ENCODE measurements at places on chromosomes 4 and X.

DNA sequence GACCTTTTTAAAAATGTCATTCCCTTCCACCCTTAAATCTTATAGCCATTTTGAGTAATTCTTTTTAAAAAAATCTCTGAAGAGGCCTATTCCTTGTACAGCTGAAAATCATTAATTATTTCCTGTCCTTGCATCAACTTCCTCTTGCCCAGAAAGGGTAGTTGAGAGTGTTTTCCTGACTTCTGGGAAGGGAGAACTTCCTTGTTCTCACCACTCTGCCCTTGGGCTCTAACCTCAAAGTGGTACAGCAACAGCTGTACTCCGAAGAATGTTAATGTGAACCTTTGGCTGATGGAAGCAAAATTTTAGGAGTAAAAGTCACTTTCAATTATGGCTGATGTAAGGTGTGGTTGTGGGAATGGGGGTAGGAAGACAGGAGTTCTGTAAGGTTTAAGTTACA, 15.1 kb upstream of the FABP2 start:
- DNase-seq, result no peak

- no peak for DNase-seq
These were observed 6.6 kb downstream of the TIMM17B start for GRCh38 chrX:48890934-48891401.

- no peak for DNase-seq
These were observed 66.5 kb downstream of the DMP1 start for GRCh38 chr4:87716371-87717265.

- no peak for DNase-seq
These were observed 13.6 kb upstream of the NAT8L start for GRCh38 chr4:2045518-2045951.

GRCh38 chr4:24576276-24576675, 8.1 kb downstream of the DHX15 start:
- no peak for DNase-seq

- no peak for DNase-seq
These were observed 65.8 kb downstream of the SUPT20HL2 start for GRCh38 chrX:24248042-24248441.

DNA sequence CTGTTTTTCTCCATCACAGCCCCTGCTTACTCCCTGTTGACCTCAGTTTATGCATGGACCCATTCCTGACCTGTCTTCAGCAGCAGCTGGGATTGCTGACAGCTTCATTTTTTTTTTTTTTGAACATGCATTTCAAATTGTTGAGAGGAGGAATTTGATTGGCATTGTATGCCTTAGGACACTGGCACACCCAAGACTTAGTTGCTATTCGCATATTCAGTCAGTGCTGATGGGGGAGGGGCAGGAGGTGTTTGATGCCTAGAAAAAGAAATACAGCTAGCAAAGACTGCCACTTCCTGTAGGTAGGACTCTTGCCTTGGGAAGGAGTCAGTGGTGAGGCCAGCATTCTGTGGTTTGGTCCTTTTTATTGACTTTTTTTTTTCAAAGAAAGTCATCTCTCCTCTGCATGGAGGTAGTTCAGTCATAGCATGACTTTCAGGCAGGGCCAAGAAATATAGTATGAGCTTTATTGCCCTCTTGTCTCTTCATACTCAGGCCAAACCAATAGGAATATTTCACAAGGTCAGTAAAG, 33.6 kb upstream of the XK start:
- DNase-seq, result no peak

DNA sequence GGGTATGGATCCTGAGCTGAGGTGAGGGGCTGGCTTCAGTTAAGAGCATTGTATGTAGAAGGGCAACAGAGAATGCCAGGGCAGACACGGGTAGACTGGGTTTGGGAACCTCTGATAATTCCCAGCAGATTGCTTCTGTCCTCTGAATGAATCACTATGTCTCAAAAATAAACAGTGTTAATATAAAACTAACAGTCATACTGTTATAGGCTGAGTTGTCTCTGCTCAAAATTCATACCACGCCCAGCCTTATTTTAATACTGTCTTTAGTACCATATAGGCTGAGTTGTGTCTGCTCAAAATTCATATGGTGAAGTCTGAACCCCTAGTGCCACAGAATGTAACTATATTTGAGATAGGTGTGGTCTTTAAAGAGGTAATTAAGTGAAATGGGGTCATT, 10.0 kb downstream of the XAGE2 start:
- DNase-seq, result no peak

- DNase-seq, result no peak
These were observed 25.8 kb downstream of the OTUD4 start for GRCh38 chr4:145154573-145154972.

DNA sequence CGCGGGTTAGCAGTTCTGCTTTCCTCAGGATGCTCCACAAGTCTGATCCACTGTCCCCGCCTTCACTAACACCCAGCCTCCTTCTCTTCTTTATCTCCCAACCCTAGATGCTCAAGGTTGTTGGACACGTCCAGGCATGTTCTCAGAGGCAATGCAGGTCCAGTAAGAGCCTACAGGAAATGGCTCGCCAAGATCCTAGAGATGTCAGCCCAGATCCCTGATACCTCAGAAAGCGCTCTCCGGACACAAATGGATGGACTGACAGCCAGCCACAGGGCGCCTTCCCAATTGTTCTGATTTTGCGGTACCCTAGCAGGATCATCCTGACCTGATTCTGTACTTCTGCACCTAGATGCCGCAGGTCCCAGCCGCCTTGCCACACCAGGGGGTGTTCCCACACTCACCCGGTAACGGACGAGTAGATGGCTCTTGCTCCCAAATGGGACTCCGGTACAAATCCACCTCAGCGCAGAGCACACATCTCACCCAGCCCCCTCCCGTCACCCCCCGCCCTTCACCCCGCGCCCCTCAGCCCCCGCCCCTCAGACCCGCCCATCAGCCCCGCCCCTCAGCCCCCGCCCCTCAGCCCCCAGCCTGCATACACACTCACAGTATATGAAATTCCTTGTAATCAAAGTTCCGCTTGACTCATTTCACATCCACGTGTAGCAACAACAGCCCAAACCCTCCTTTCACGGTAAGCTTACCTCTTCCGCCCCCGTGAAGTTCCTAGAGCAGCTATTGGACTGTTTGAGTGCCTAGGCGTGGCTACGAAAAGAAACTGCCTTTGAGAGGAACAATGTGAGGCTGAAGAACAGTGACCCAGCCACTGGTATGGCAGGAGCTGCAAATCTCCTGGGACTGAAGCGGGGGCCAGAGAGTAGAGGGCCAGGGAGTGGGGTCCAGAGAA, at the start of gene EDA2R:
TSS of gene EDA2R (minus strand) at position 488 of the 910 bp plus-strand sequence. CDS start 23,058 bp downstream, outside the sequence.
- DNase-seq, result no peak

- no peak for DNase-seq
These were observed 21.3 kb downstream of the GPKOW start for GRCh38 chrX:49102190-49102589.

DNA sequence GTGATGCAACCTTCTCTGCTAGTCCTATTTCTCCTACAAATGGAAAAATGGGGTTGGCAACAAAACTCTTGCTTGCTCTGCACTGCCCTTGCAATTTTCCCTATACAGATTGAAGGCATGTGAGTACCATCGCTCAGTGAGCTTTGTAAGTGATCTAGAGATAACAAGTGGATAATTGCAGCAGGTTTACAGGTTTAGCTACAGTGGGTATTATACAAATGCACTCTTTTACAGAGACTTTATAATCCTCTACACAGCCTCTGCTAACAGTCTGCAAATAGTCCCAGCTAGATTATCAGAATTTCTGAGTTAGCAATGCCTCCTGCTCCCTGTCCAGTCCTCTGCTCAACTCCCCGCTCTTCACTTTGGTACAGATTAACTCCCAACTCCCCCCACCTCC, 11.1 kb downstream of the LEF1 start:
- no peak for DNase-seq

- no peak for DNase-seq
These were observed 10.1 kb downstream of the SH3D19 start for GRCh38 chr4:151315212-151315886.

DNA sequence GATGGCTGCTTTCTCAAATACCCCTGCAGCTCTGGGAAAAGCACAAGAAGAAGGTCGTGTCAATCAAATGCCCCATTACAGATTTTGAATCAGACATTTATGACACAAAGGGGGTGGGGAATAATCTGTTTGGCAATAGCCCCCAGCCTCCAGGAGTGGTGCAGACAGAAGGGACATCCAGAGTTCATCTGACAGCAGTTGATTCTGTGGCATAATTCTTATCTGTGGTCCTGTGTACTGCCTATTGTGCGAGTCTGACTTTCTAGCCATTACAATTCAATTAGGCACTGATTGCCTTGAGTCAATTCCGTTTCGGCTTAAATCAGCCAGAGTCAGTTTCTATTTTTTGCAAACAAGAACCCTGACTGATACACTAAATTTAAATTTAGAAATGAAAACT, 28.6 kb upstream of the DCLK2 start:
- no peak for DNase-seq

GRCh38 chr4:26076896-26077295, 162.9 kb downstream of the SMIM20 start:
- no peak for DNase-seq

- no peak for DNase-seq
These were observed 182.1 kb upstream of the MAP3K15 start for GRCh38 chrX:19697416-19697815.

DNA sequence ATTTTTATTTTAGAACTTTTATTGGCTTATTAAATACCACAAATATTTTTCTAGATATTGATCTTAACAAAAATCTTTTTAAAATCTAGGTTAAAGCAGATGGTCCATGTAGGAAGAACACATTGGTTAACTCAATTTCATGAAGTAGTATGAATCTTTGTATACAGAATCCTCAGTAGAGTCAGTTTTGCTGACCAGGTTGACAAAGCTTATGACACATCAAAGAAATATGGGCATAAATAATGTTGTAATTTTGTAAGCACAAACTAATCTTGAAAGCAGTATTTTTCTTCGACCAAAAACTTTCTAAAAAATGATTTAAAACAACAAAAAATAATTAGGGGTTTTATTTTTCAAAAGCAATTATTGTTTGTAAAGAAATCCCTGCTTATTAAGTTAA, 479.3 kb upstream of the PCDH10 start:
- DNase-seq, result no peak

GRCh38 chrX:42803320-42803719, 25.4 kb upstream of the PPP1R2C start:
- DNase-seq, result no peak

GRCh38 chrX:126557151-126557550, 4.5 kb upstream of the DCAF12L1 start:
- DNase-seq, result no peak

GRCh38 chr4:100288161-100288560, 97.9 kb upstream of the DDIT4L start:
- no peak for DNase-seq

- DNase-seq, result no peak
These were observed 25.3 kb upstream of the TRIM60 start for GRCh38 chr4:165006456-165006855.

GRCh38 chr4:68079928-68080327, 49.7 kb downstream of the TMPRSS11F start:
- no peak for DNase-seq

DNA sequence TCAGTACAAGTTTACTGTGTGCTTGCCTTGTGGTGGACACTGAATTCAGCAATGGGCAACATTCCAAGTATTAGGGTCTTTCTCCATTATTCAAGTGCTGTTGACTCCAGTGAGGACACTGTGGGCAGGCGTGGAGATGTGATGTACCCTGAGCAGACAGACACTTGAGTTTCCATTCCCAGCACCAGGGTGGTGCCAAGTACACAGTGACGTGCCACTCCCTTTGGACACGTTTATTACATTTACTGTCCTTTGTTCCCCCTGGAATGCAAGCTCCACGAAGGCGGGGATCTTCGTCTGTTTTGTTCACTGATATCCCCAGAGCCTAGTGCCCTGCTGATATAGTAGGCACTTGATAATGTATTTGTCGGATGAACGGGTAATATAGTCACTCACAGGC, 130.6 kb upstream of the STX18 start:
- no peak for DNase-seq

- DNase-seq, result no peak
These were observed 603.3 kb downstream of the PCDH18 start for GRCh38 chr4:136928957-136929411.

GRCh38 chr4:167114416-167114971, 119.8 kb downstream of the SPOCK3 start:
- DNase-seq, result no peak

- no peak for DNase-seq
These were observed 11.3 kb downstream of the DTHD1 start for GRCh38 chr4:36292556-36293188.

GRCh38 chr4:77538574-77539157, 67.0 kb upstream of the CXCL13 start:
- DNase-seq, result no peak

GRCh38 chrX:129825746-129826505, 17.8 kb downstream of the ZDHHC9 start:
- no peak for DNase-seq

GRCh38 chrX:110914281-110914680, 118.7 kb upstream of the CHRDL1 start:
- no peak for DNase-seq

- no peak for DNase-seq
These were observed 65.9 kb downstream of the UCHL1 start for GRCh38 chr4:41322617-41323016.

- DNase-seq, result no peak
These were observed 94.2 kb downstream of the TENM3 start for GRCh38 chr4:182337366-182337765.

- no peak for DNase-seq
These were observed 113.4 kb upstream of the TRIM2 start for GRCh38 chr4:153090670-153091385.
